MCF 10A (cell line): ENCODE measurements at places on chromosomes 7 and 10. TPM values are rescaled to one million over a fixed set of nuclear protein-coding genes. Genes with fewer than 3 reads are reported as not detected.

- no peak for DNase-seq
Observed at GRCh38 chr10:59322131-59322530, 40.2 kb downstream of the FAM13C start.

GRCh38 chr10:87054373-87055295 lies 34.5 kb downstream of the FAM25A start:
- DNase-seq = no peak

The OIT3 gene
- not detected in 2 replicates for total RNA-seq

DNA sequence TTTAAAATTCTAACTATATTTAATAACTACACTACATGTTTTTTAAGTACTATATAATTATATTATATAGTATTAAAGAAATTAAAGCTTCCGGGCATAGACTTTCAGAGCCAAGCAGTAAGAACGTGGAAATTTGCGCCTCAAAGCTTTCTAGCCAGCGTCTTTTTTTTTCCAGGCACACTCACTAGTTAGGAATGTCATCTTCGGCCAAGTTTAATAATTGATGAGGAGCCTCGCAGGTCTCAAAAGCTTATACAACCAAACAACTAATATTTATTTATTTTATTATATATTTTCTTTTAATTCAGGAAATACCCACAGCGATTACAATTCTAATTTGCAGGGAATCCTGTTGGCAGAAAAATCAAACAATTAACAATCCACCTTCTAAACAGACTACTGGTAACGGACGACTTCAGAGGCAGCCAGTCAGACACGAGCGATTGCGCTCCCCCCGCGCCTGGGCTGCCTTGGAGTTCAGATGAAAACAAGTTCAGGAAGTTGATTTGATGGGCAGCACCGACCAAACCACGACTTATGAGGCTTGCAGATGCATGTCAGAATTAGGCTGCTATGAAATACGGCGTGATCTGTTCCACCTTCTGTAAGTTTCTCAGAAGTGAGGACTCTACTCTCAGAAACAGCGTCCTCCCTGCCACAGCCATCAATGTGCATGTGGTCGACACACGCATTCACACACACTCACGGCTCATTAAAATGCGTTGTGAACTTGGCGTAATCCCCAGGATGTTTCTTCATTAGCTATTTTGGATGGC lies 431.8 kb upstream of the MGMT start:
- DNase-seq = peak; percentile 5

GRCh38 chr7:87330942-87331341 lies 14.5 kb upstream of the CROT start:
- DNase-seq = no peak

DNA sequence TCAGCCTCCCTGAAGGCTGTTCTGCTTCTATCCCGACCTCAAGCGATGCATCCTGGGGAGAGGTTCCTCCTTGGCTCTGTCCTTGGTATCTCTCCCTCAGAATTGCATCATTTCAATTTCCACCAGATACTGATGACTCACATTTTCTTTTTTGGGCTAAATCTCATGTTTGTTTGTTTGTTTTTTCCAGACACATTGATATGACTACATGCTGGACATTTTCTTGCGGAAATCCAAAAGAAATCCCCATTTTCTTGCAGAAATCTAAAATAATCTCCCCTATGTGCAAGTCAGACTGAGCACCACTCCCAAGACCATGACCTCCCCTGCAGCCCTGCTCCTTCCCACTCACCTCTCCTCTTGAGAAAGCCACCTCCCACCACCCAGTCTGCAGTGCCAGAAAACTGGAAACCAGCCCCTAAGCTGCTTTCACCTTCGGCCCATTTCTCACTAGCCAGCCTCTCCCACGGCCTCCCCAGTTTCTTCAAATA lies 260.2 kb upstream of the PRKCQ start:
- DNase-seq = peak; percentile 40

The GTPBP10 gene
- total RNA-seq = 41.6 and 51.1 TPM in 2 replicates

The AKR1C3 gene
- total RNA-seq = 22.0 and 22.9 TPM in 2 replicates
